Mucosa of descending colon (tissue), 3 donors: ENCODE measurements at places on chromosomes 7 and 10.

GRCh38 chr10:102172288-102172687 is 20.1 kb downstream of the NOLC1 start:
- no peak for DNase-seq

GRCh38 chr7:3634396-3634795 is 333.3 kb downstream of the SDK1 start:
- no peak for DNase-seq

DNA sequence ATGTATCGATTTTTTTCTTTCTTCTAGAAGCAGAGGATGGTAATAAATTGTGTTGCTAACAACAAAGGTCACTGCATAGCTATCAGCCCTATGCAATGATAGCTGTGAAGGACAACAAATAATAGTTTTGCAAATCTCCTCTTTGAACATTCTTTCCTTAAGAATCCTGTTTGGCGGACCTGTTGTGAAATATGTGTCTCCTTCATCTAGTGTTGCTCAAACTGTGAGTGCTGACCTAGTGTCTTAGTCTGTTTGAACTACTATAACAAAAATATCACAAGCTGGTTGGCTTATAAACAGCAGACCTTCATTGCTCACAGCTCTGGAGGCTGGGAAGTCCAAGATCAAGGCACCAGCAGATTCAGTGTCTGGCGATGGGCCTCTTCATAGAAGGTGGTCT is 53.7 kb downstream of the CAV1 start:
- no peak for DNase-seq

GRCh38 chr7:136566491-136566890 is 302.0 kb upstream of the CHRM2 start:
- DNase-seq: no peak

DNA sequence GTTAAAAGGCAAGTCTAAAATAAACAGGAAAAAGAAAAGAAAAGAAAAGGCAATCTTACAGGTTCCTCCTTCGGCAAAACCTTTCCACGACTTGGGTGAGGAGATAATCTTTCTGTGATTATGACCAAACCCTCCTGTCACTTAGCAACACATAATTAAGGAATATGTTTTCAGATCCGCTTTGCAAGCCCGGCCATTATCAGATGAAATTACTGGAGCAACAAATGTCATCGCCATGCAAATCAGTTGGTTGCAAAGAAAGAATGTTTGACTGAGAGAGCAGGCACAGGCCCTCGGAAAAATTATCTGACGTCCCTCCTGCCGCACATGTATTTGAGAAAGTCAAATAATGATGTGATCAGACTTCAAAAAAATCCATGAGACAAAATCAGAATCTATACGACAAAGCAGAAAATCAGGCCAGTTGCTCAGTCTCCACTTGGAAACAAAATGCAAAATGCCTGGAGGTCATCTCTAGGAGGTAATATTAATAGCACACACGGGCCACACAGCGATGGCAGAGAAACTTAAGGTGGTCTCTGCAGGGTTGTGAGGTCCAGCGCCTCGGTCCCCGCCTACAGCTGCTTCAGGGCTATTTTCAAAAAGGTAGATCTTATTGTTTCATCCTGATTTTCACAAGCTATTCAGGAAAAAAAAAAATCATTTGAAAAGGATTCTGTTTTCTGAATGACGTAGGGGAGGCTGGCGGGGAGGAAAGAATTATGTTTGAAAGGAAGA is 82.7 kb downstream of the ZRANB1 start:
- DNase-seq: no peak
